Right atrium auricular region (tissue), 2 donors: ENCODE measurements at places on chromosomes 5 and 9. TPM values are rescaled to one million over a fixed set of nuclear protein-coding genes. Genes with fewer than 3 reads are reported as not detected.

GPX3 gene
- 2,222 TPM for total RNA-seq

IL5 gene
- total RNA-seq, result not detected

KLHL9 gene
- total RNA-seq, result 10.7 TPM

- no peaks in the 10 kb centered on the region for H3K27me3 ChIP-seq
- peaks cover 28% of the 10 kb centered on the region for H3K4me1 ChIP-seq
- peak; percentile 77 for DNase-seq
- peaks cover 4% of the 10 kb centered on the region for H3K36me3 ChIP-seq
These were observed 79.9 kb downstream of the FNBP1 start for GRCh38 chr9:129962889-129963703.

- DNase-seq, result no peak
- H3K36me3 ChIP-seq, result peaks cover 6% of the 10 kb centered on the region
- no peaks in the 10 kb centered on the region for H3K27me3 ChIP-seq
- peaks cover 10% of the 10 kb centered on the region for H3K4me1 ChIP-seq
These were observed 34.4 kb downstream of the RABGAP1 start for GRCh38 chr9:122975196-122975595.

- no peak for DNase-seq
- H3K4me1 ChIP-seq, result no peaks in the 10 kb centered on the region
- H3K27ac ChIP-seq, result peak overlapping the region; percentile 15
- no peak overlapping the region for H3K4me3 ChIP-seq
- H3K27me3 ChIP-seq, result no peaks in the 10 kb centered on the region
These were observed 94.9 kb upstream of the TNC start for GRCh38 chr9:115212832-115213231.

DNA sequence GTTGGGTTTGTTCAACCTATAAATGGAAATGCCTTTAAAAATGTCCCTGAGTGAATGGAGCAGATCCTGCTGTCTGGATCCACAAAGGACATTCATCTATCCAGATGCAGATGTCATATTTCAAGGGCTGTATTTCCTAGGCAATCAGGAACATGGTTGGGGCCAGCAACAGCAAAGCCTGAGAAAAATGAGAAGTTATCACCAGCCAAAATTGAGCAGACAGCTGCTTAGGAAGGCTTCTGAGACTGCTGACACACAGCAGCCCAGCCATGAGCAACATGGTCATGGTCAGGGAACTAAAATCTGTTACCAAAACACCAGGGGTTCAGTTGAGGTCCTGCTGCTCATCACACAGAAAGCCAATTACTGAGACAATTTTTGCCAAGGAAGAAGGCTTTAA lies 9.2 kb upstream of the IL7R start:
- H3K4me1 ChIP-seq, result peaks cover 8% of the 10 kb centered on the region
- no peak overlapping the region for H3K27ac ChIP-seq
- no peaks in the 10 kb centered on the region for H3K27me3 ChIP-seq
- no peak for DNase-seq

GRCh38 chr5:168342151-168342825 lies 50.8 kb downstream of the WWC1 start:
- H3K27me3 ChIP-seq, result no peaks in the 10 kb centered on the region
- H3K4me1 ChIP-seq, result no peaks in the 10 kb centered on the region
- no peak overlapping the region for H3K4me3 ChIP-seq

DNA sequence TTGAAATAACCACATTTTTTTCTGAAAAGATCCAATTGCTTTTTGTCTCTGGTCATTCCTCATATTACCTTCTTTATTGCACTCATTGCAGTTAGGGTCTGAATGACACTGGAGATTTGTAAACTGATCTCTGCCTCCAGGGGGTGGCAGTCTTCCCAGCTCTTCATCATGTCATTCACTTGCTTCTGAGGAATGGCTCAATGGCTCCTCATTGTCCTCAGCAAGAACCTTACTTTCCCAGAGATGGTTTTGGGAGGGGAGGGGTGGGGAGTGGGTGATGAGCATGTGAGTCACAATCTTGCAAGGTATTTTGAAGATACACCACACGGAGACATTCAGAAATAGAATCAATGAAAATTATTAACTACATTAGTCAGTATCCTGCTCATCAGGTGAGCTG lies 159.8 kb upstream of the GAS1 start:
- H3K27me3 ChIP-seq, result no peaks in the 10 kb centered on the region
- DNase-seq, result no peak
- no peak overlapping the region for H3K4me3 ChIP-seq
- H3K4me1 ChIP-seq, result peaks cover 10% of the 10 kb centered on the region

DNA sequence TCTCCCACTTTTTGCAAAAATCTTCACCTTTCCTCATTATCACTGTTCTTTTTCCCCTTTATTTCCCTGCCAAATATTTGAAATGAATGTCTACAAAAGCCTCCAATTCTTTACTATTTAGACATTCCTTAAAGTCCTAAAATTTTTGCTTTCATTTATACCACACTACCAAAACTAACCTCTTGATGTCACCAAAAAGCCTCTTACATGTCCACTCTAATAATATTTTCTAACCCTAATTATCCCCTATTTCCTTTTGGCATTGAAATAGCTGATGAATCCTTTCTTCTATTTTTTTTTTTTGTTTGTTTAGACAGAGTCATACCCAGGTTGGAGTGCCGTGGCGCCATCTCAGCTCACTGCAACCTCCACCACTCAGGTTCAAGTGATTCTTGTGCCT lies 32.3 kb upstream of the NRG2 start:
- no peaks in the 10 kb centered on the region for H3K36me3 ChIP-seq
- H3K27me3 ChIP-seq, result no peaks in the 10 kb centered on the region
- no peak for DNase-seq
- no peak overlapping the region for H3K4me3 ChIP-seq
